ENCODE measurements at places on chromosomes 2 and 18.

- DNase-seq, result no peak
Measured at GRCh38 chr2:60465736-60466135, 87.7 kb downstream of the BCL11A start.

DNA sequence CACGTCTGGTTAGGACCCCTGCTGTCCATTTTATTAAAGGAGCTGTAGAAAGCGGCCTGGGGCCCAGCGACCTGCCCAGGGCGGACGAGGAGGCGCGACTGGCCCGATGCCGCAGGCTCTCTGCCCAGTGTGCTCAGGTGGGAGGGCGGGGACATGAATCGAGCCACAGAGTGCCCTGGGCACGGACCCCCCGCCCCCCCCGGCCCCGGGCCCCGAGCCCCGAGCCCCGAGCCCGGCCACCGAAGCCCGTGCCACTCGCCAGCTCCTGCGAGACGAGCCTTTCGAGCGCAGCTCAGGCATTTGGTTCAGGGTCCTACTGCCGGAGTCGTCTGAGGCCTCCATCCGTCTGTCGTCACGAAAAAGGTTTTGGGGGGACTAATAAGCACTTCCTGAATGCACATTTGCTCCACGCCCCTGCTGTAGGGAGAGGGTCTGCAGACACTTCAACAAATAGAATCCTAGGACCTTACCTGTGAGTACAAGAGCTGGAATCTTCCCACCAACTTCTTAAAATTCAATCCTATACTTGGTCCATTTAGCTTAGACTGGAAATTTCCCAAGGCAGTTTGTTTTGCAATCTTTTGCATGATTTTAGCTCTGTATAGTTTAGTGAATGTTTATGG, 602 bp upstream of the ADAM17 start:
- no peak for DNase-seq

DNA sequence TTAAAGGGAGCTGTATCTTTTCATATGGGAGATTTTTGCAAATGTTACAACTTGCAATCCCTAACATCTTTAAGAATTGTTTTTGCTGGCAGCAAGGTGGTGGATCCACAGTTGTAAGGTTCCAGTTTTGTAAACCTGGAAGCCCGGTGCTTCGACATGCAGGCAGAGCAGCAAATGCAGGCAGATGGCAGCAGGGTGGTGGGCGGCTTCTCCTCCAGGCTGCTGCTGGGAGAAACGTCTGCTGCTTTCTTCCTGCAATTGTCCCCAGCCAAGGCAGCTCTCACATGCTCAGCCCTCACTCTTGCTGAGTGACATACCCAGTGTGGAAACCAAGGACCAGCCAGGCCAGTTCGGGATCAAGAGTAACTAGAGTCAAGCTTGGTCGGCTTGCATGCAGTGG, 166.0 kb downstream of the SEPTIN10 start:
- DNase-seq, result no peak

DNA sequence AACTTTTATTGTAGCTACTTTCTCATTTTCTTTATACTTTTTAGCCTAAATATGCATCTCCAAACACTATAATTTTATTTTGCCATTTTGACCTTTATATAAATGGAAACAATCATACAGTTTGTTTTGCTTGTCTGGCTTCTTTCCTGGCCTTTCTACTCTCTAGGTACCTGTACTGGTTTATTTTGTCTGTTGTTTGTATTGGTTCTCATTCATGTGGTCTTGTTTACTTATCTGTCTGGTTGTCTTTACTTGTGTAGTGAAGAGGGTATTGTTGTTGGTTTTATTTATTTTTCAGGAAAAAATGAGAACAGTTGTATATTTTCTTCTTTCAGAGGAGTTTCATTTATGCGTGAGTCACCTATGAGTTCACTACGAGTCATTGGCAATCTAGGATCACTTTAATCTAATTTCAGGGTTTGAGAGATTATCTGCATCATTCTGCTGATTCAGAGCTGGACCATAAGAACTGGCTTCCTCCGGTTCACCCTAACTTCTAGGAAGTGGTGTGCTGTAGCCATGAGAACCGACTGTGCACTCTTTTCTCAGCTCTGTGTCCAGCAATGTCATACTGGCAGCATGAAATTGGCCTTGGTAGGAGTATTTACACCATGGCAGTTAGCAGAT, 33.1 kb upstream of the HDAC4 start:
- DNase-seq, result no peak

GRCh38 chr2:160372585-160372984, 121.0 kb downstream of the RBMS1 start:
- DNase-seq, result no peak

DNA sequence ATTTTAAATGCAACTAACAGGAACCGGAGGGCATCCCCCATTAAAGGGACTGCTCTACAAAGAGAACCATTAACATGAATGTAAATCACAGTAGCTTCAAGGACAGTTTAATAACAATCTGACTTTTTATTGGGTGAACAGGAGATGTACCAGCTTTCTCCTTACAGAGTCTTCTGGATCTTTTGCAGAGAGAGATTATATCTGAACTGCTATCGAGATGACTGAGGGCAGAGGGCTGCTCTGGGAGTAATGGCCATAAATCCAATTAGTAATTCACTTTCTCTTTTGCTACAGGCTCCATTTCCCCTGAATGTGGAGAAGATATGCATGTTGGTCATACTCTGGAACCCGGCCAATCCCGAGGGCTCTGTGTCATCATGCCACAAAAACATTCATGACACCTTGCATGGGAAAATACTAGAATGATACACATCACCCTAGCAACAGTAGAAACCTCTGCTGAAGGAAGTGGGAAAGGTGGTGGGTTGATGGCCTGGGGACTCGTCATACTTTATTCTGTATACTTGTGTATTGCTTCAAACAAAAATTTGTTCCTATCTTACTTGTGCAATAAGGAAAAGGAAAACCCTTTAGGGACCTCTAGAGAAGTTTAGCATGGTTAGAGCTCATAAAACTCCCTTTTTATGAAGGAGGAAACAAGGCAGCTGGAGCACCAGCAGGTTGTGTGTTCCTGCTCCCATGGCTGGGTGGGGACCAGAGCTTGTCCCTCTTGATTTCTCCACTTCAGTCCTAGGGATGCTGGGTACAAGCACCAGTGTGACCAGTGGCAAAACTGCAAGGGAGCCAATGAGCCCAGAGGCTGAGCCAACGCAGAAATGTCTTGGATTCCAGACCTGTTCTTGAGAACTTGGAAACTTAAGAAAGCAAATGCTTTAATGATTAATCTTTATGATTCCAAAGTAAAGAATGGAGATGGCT, 26.0 kb downstream of the CTAGE1 start:
- no peak for DNase-seq

GRCh38 chr18:63098018-63098981, 221.3 kb downstream of the BCL2 start:
- no peak for DNase-seq

- DNase-seq, result no peak
Measured at GRCh38 chr2:42363413-42363812, 2.4 kb upstream of the COX7A2L start.

DNA sequence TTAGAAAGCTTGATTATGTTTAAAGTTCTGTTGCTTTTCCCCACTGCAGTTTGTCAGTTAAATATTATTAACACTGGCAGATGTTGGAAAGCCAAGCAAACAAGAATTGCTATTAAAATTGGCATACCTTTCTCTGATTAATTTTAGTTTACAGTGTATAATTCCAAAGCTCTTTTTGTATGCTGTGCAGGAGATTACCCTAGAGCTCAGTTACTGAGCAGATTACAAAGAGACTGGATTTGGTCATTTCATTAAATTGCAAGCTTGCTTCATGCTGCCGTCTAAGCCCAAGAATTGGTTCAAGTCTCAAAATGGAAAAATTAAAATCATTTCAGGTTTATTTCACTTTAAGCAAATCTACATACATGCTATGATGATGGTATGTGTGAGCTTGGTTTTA, 2.3 kb downstream of the ASAP2 start:
- no peak for DNase-seq

DNA sequence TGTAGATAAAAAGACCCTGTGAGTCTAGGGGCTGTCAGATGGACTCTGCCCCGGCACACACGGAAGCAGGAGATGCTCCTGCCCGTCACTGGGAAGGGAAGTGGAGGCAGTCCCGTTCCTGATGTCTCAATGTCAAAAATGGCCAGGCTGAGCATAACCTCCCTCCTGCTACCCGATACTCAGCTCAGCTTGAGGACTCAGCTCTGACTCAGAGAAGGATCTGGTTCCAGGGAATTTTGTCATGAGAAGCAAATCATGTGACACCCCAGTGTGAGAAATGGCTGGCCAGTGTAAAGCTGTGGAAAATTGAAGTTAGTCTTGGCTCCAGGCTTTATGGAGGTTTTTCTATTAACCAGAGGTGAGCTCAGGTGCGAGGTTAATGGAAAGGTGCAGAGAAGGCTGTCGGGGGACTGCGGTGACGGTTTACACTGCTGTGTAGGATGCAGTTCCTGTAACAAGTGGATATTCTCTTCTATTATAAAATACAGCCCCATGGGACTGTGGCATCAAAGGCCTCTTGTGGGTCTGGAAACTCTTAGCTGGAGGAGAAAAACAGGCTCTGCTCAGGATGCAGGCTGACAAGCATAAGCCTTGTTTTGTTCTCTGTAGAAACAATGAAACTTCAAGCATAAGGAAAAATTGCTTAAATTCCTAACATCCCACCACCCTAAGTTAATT, 24.7 kb upstream of the AGAP1 start:
- DNase-seq, result no peak

- no peak for DNase-seq
Measured at GRCh38 chr18:2967820-2968219, 45.1 kb downstream of the LPIN2 start.

- DNase-seq, result no peak
Measured at GRCh38 chr18:46793565-46793964, 36.7 kb upstream of the ST8SIA5 start.

DNA sequence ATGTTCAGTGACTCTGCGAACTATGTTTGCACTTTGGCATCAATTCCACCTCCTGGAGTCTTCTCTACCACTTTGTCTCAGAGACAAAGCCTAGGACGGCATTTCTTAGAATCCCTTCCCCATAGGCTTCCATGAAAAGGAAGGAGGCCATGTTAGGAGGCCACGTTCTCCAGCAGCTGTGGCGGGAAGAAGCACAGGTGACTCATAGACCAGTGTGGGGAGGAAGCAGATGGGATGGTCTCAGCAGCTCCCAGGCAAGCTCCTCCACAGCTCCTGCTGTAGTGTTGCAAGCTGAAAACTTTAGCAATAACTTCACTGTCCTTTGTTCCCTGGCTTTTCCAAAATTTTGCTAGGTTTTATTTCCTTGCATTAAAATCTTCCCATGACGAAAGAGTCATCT, 781.3 kb upstream of the ID2 start:
- DNase-seq, result no peak

- DNase-seq, result no peak
Measured at GRCh38 chr18:72878143-72878542, 10.4 kb upstream of the NETO1 start.

DNA sequence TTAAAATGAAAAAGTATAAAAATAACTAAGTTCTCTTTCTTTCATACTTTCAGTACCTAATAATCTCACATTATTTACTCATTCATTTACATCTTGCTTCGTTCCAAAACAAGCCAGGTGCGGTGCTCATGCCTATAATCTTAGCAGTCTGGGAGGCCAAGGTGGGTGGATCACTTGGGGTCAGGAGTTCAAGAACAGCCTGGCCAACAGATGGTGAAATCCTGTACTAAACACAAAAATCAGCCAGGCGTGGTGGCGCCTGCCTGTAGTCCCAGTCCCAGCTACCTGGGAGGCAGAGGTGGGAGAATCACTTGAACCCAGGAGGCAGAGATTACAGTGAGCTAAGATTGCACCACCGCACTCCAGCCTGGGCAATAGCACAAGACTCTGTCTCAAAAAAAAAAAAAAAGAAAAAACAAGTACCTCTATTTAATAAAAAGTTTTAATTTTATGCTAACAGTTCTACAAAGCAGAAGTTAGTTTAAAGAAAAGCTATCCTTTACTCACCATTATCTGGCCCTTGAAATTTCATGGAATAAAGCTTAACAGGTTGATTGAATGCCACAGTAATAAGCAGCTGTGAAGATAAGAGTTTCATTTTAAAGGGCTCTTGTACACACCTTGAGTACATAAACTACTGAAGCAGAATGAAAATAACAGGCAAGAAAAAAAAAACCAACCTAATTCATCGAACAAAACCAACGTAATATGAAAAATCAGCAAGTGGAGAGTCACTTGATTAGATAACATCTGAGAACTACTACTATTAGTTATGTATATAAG, 22.5 kb downstream of the TXNL1 start:
- DNase-seq, result no peak

DNA sequence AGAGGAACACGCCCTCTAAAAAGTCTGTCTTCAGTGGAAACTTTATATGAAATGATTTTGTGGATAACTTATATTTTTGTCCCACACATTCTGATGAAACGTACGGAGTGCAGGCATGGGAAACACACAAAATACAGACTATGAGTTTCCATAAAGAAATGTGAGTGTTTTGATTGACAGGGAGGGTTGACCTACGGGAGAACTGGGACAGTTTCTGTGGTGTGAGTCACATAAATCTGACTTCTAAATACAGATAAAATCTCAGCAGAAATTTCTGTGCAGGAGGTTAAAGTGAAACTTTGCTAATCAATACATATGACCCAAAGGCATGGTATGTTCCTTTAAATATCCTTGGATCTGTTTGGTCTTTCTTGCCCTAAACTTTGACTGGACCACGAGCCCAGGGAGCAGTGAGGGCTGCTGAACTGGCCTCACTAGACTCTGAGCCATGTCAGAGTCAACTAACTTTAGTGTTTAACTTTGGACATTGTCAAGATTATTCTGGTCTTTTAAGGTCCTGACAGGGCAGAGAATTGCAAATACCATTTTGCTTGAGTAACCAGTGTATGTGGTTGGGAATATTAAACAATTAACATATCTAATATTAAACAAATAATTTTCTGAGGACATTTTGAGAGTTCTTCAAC, 206.9 kb upstream of the LYPD1 start:
- no peak for DNase-seq

DNA sequence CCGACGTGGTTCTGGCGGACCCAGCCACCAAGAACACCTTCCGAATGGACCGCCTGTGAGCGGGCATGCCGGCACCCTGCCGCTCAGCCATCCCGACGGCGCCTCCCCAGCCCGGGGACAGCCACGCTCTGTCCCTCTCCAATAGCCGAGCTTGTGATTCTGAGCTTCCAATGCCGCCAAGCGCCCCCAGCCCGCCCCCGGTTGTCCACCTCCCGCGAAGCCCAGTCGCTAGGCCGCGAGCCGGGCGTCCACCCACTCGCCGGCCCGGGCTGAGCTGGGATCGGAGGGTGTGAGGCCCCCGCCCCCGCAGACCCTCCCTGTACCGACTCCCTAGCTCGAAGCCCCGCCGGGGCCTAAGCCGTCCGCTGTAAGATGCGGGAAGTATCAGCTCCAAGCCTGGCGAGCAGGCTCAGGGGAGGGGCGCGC, 1195.1 kb upstream of the CHAC2 start:
- no peak for DNase-seq
